NCI-H1105 (cell line): ENCODE measurements at places on chromosomes 3 and 15.

- no peak for DNase-seq
These were observed 264.7 kb downstream of the RBMS3 start for GRCh38 chr3:29545615-29546014.

DNA sequence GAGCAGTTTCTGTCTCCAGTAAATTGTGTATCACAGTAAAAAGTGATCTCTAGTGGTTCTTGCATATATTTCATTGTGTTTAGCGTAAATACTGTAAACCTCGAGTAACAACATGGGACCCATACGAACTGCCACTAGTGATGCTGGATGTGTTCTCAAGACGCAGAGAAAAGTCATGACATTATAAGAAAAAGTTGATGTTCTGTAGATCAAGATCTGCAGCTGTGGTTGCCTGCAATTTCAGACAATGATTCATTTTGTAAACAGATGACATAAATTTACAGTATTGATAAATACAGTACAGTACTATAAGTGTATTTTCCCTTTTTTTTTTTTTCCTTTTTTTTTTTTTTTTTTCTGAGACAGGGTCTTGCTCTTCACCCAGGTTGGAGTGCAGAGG is 100.1 kb downstream of the DPH6 start:
- DNase-seq: no peak

- DNase-seq: no peak
These were observed 130.2 kb downstream of the GADL1 start for GRCh38 chr3:30764281-30764680.

DNA sequence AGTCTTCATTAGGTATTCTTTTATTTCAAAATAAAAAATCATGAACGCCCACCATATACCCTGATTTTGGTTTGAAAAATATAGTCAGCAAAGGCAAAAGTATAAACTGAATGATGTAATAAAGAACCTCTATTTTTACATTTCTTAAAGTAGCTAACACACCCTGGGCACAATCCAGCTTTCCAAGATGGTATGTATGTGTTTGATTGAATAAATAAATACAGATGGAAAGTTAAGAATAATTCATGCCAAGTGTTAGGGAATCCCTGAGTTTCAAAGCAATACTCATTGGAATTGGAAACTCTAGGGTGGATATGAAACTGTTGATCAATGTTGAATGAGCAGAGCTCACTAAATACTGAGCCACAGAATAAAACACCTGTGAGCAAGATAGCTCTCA is 63.9 kb upstream of the TRIM42 start:
- no peak for DNase-seq
